ENCODE measurements at places on chromosomes 1 and 21.

DNA sequence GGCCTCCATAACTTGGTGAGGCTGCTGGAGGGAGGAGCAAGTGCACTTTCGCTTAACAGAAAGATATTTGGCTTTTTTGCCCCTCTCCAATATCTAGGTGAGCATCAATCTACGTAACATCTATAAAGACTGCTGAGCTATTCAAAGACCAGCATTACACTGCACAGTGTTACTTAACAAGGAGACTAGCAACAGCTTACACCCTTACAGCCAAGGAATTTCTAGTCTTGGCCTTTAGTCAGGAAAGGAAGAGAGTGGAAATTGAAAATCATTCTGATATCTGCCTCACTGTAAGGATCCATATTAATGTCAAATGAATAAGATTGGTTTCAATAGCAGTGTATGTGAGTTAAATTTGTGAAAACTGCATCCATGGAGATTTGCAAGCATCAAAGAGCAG lies 163.9 kb upstream of the DUSP10 start:
- no peak for DNase-seq

DNA sequence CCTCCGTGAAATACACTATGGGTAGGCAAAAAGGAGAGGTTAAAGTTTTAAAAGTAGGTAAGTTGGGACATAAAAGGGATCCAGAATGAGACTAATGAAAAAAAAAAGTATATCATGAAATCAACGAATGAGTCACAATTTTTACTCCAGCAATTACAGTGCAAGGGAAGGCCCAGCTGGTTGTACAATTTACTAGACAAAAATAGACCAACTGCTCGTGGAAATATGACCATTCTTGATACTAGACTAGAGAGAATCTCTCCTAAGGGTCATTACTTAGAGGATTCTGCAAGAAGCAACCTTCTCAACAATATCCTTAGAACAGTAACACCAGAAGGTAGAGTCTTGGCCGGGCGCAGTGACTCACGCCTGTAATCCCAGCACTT lies 55.1 kb upstream of the EFHD2 start:
- no peak for DNase-seq

GRCh38 chr1:168005529-168005928 lies 68.7 kb upstream of the MPC2 start:
- no peak for DNase-seq

GRCh38 chr1:30654188-30654587 lies 69.2 kb downstream of the MATN1 start:
- no peak for DNase-seq

GRCh38 chr1:160061369-160062229 lies 8.4 kb downstream of the KCNJ10 start:
- DNase-seq = no peak

All from hypothalamus (tissue), 51 donors.